ENCODE measurements at places on chromosomes 4 and X.

- no peak for DNase-seq
These were observed 146.1 kb upstream of the OTUD4 start for GRCh38 chr4:145326491-145326890.

DNA sequence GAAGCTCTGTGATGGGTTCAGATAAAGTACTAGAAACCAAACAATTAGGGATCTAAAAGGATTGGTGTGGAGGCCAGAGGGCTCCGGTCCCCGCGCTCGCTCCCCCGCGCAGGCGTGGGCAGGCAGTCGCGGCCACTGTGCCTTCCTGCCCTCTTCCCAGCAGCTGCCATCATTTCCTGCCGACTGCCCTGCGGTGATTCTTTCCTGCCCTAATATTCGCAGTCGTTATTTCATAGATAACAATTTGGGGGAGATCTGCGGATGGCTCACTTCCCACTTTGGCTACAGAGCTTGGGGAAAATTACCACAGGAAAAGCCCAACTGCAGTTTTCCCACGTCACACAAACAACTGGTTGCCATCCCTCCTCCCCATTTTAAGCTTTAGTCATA, 2.2 kb downstream of the GRIA2 start:
- no peak for DNase-seq

- no peak for DNase-seq
These were observed 297.2 kb upstream of the LDB2 start for GRCh38 chr4:17195461-17196275.

DNA sequence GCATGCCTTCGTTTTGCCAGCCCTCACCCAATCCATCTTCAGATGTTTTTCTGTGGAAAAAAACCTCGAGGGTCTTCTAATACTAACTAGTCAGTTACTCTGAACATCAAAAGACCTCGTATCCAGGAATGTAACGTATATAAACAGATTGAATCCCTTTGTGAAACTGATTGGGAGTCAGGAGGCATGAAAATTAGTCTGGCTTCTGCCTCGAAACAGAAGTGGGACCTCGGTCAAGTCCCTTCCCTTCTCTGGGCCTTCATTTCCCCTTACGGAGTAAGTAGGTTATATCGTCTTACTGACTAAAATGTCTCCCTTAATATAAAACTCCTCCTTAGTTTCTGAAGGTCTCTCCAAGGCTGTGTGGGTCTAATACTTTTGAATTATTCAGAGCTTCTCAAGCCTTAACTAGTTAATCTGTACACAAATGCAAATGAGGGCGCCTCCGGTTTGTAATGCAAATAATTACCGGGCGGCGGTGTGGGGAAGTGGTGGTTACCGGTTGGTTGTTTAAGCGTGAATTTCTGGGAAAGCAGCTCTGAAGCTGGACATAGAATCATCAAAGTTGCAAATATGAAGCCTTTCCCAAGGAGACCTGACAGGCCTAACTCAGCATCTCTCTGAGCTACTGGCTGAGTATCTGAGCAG, 11.4 kb upstream of the NKRF start:
- no peak for DNase-seq

- DNase-seq, result no peak
These were observed 610.4 kb upstream of the BOD1L1 start for GRCh38 chr4:14237911-14238310.

DNA sequence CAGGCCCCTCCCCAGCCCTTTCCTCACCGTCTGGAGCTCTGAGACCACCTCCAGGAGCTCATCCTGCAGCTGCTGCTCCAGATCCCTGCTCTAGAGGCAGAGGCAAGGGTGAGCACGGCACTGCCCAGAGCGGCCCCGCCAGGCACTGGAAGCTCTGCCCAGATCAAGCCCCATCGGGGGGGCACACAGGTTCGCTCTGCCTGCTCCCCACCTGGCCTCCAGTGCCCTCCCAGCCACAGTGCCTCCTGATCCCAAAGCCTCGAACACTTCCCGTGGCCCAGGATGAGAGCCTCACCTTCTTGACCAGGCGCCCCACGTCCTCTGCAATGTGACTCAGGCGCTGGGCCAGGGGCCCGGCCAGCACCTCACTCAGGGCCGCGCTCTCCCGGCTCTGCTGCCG, 5.0 kb downstream of the ARHGAP4 start:
- DNase-seq, result no peak

DNA sequence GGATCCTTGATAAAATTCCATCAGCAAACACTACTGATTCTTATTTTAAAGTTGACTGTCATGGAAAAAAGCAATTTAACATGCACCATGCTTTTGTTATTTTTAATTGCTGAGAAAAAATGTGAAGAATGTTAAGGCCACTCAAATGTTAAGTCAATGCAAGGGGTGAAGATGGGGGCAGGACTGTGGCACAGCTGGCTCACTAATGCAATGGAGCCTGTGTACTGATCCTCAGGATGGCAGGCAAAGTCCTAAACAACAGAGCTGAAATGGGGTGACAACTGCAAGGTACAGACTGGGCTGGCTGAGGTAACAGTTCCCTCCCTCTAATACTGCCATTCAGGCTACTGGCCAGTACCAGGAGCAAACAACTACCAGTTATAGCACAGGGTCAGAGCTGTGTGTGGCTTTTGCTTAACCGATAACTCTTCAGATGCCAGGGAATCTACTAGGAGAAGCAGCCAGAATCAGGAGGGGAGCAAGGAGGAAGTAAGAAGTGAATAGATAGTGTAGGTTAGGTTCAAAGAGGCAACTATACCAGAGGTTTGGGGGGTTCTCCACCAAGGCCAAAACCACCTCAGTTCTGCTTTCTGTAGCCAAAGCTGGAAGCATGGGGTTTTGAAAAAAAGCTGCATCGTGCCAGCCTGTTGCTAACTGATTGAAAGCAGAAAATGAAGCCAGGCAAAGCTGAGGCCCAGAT, 372.6 kb downstream of the OPHN1 start:
- DNase-seq, result no peak

DNA sequence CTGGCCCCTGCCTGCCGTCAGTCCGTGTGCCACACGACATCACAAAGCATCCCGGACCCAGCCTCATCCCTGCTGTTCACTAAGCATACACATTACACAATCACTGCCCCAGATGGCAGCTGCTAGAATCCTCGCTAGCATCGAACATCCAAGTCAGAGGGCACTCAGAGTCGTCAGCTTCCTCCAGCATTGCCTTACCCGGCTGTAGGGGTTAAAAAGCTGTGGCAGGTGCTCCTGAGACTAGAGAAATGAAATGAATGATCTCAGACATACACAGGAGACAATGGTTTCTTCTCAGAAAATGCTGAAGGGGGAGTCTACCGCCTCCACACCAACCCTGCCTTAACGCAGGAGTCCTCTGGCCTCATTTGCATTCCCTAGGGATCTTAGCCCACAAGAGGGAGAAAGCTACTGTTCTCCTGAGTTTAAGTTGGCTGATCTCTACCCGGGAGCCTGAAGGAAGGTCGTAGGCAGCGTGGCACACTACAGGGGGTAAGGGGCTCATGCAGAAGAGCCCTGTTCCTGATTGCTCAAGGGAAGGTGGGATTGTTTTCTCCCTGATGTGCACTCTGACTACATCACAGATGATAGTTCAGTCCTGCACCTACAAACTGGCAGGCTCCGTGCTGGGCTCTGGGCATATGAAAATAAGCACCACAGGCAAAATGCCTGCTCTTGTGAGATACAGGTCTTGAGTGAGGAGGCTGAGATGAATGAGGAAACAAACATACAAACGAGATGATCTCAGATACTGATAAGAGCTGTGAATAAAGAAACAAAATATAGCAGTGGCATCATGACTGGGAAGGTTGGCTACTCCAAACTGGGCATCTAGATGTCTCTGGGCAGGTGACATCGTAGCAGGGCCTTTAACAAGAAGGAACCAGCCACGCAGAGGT, 2.6 kb upstream of the KIAA0232 start:
- DNase-seq, result no peak

DNA sequence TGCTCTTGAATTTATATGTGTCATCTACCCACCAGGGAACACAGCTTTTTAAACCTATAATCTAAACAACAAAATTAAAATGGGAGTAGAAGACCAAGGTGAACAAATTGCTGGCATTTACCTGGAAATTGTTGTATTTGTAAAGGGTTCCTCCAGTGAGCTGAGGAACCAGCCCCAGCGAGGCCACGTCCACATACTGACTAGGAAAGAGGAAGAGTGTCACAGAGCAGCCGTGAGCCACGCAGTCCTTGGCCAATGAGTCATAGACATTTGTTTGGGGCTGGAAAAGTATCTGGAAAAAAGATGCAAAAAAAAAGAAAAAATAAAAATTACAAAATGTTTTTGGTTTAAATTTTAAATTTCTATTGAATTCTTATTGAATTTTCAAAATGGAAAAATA, 58.7 kb downstream of the METTL14 start:
- DNase-seq, result no peak

- no peak for DNase-seq
These were observed 67.4 kb upstream of the CPEB2 start for GRCh38 chr4:14934704-14935390.

GRCh38 chrX:138986235-138986634, 274.7 kb upstream of the FGF13 start:
- no peak for DNase-seq

DNA sequence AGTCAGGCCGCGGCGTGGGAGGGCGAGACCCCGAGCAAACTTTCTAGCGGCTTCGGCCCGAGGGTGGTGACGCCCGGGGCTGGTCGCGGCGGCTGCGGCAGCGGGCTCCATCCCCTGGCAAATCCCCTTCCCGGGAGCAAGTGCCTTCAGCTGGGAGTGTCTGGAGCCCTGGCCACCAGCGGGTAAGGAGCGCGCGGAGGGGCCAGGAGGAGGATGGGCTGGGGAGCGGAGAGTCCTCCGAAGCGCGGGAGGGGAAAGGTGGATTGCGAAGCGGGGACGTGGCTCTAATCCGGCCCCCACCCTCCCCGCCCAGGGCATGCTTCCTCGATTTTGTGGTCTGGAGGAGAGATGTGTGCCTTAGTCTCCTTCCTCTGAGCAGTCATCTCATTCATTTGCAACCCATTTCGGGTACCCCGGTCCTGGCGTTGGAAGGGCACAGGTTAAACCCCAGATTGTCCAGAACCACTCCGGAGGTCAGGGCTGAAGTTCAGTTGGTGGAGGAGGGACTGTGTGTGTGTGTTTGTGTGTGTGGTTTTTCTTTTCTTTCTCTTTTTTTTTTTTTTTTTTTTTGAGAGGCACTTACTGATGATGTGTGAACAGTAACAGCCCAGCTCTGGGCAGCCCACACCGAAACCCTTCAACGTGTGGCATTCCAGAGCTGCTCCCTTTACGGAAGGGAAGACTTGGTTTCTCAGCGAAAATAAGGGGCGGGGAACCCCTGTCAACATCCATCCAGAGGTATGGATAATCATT, 516 bp downstream of the SGMS2 start:
- DNase-seq, result no peak

GRCh38 chr4:150828159-150828558, 186.9 kb downstream of the LRBA start:
- peak; percentile 49 for DNase-seq

DNA sequence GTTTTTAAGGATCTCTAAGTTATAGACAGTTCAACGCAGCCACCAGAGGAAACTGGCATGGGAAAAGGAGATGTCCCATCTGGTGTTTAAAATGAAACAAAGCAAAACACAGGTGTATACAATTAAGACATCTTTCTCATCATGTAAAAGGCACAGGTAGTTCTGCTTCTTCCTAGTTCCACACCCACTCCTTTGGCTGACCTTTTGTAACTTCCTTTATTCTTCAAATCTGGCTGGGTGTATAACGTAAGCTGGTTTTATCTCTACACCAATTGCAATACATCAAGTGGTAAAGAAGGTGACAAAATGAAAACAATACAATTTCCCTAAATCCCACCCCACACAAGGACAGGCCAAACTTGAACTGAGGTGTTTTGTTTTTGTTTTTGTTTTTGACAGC, 27.3 kb upstream of the FBXW7 start:
- no peak for DNase-seq

- DNase-seq, result peak; percentile 9
These were observed 6.0 kb downstream of the GAGE10 start for GRCh38 chrX:49309401-49309981.

DNA sequence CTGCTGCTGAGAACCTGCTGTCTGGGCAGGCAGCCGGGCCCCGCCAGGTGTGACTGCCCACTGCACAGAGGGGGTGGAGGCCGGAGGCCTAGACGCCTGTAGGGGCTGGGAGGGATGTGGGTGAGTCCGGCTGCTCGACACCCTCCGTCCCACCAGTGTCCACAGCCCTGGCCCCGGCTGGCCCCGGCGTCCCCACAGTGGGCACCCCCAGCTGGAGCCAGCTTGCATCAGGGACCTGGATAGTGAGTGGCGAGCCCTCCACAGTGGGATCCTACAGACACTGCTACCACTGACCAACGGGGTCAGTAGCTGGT, 34.7 kb upstream of the SPON2 start:
- DNase-seq, result no peak

GRCh38 chr4:19776929-19777328, 474.8 kb upstream of the SLIT2 start:
- DNase-seq, result no peak

DNA sequence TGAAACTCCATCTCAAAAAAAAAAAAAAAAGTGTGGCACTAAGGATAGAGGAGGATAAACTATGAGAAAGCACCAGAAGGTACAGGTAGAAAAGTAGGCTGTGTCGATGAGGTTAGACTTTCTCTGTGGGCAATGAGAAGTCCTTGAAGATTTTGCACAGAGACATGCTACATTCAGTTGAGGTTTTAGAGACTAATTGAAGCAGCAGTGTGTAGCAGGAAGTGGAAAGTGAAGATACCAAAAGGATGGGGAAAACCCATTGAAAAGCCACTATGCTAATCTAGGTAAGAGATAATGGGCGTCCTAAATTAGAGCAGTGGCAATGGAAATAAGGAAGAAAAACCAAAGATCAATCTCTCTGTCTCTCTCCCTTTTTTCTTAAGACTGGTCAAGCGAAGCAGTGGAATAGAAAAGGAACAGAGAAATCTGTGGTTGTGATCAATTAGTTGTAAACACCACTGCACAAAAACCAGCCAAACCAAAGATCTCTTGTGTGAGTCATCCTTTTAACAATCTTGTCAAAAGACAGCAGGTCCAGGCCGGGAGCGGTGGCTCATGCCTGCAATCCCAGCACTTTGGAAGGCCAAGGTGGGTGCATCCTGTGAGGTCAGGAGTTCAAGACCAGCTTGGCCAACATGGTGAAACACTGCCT, 3.5 kb downstream of the SPINK2 start:
- DNase-seq, result no peak

DNA sequence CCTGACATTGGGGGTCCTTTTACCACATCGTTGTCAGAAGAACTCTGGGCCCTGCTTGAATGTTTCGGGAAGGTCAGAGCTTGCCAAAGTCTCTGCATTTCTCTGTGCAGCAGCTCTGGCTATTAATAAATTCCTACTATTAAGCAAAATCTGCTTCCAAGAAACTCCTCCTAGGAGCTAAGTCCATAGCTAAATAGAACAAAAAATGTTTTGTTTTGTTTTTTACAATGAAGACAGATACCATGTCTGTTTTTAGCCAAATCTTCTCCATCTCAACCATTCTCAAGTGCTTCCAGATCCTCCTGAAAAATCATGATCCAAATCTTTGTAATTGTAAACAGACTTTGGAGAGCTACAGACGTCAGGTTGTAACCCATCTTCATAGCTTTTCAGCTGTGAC, 161.6 kb downstream of the SPATA18 start:
- no peak for DNase-seq

GRCh38 chr4:25608644-25609043, 47.0 kb upstream of the SLC34A2 start:
- no peak for DNase-seq

Data from T-cell (primary cell).